ENCODE measurements at places on chromosomes 3 and 15. TPM values are rescaled to one million over a fixed set of nuclear protein-coding genes. Genes with fewer than 3 reads are reported as not detected.

GRCh38 chr3:120341658-120342346 lies 7.4 kb downstream of the LRRC58 start:
- no peak overlapping the region for H3K4me3 ChIP-seq
- no peak overlapping the region for H3K27ac ChIP-seq
- H3K4me1 ChIP-seq, result no peaks in the 10 kb centered on the region
- DNase-seq, result no peak
- no peaks in the 10 kb centered on the region for H3K27me3 ChIP-seq

- peaks cover 14% of the 10 kb centered on the region for H3K4me1 ChIP-seq
- H3K4me3 ChIP-seq, result no peak overlapping the region
- no peak for DNase-seq
- H3K36me3 ChIP-seq, result peaks cover 15% of the 10 kb centered on the region
Measured at GRCh38 chr15:98958918-98959639, 48.5 kb downstream of the PGPEP1L start.

The C3orf22 gene
- not detected for polyA plus RNA-seq

The NEK10 gene
- 1.4 TPM for polyA plus RNA-seq

The SLC15A2 gene
- polyA plus RNA-seq, result 0.31 TPM
